Thoracic aorta (tissue), 2 donors: ENCODE measurements at places on chromosomes 12 and 14.

GRCh38 chr14:33019346-33019745, 80.7 kb downstream of the NPAS3 start:
- DNase-seq = no peak
- H3K4me3 ChIP-seq = no peak overlapping the region
- no peaks in the 10 kb centered on the region for H3K36me3 ChIP-seq
- H3K27me3 ChIP-seq = no peaks in the 10 kb centered on the region

- no peak for DNase-seq
- no peak overlapping the region for H3K27ac ChIP-seq
- H3K36me3 ChIP-seq = no peaks in the 10 kb centered on the region
- H3K4me1 ChIP-seq = no peaks in the 10 kb centered on the region
- H3K27me3 ChIP-seq = no peaks in the 10 kb centered on the region
These were observed 118.8 kb downstream of the TPH2 start for GRCh38 chr12:72057330-72057914.

DNA sequence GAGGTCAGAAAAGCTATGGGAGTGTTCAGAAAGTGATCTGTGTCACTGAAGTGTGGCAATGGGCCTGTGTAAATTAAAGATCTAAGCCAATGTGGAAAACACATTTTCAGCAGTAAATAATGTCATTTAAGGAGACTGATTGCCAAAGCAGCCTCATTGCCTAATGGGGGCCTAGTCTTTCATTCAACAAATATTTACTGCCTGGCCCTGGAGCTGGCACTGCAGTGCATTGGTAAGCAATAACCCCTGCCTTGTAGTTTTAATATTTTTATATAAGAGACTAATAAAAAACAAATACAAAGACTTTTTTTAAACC, 326.6 kb downstream of the BTG1 start:
- no peak overlapping the region for H3K27ac ChIP-seq
- no peaks in the 10 kb centered on the region for H3K4me1 ChIP-seq
- no peak overlapping the region for H3K4me3 ChIP-seq
- no peaks in the 10 kb centered on the region for H3K36me3 ChIP-seq
- DNase-seq = no peak

GRCh38 chr14:77914073-77914721, 114.3 kb downstream of the ADCK1 start:
- H3K36me3 ChIP-seq = no peaks in the 10 kb centered on the region
- no peak overlapping the region for H3K4me3 ChIP-seq
- H3K27me3 ChIP-seq = no peaks in the 10 kb centered on the region
- H3K27ac ChIP-seq = no peak overlapping the region

GRCh38 chr14:89963288-89963978, 7.7 kb downstream of the TDP1 start:
- H3K4me1 ChIP-seq = no peaks in the 10 kb centered on the region
- DNase-seq = no peak
- no peak overlapping the region for H3K27ac ChIP-seq
- no peaks in the 10 kb centered on the region for H3K27me3 ChIP-seq

GRCh38 chr12:64390275-64390851, at the start of gene C12orf56:
TSS of gene C12orf56 (minus strand) at chr12:64390758. CDS start at chr12:64390565, 193 bp downstream.
- DNase-seq = no peak
- no peaks in the 10 kb centered on the region for H3K36me3 ChIP-seq
- peaks cover 4% of the 10 kb centered on the region for H3K27me3 ChIP-seq
- H3K4me3 ChIP-seq = peak within 1 kb of the TSS; percentile 57
- no peak within 1 kb of the TSS for H3K27ac ChIP-seq

- no peaks in the 10 kb centered on the region for H3K36me3 ChIP-seq
- DNase-seq = no peak
- H3K4me3 ChIP-seq = no peak overlapping the region
- no peaks in the 10 kb centered on the region for H3K4me1 ChIP-seq
These were observed 265.6 kb upstream of the GARIN6 start for GRCh38 chr12:99381992-99382391.

- H3K36me3 ChIP-seq = no peaks in the 10 kb centered on the region
- no peaks in the 10 kb centered on the region for H3K4me1 ChIP-seq
- DNase-seq = no peak
- H3K27ac ChIP-seq = no peak overlapping the region
- no peak overlapping the region for H3K4me3 ChIP-seq
These were observed 536.4 kb downstream of the PRKD1 start for GRCh38 chr14:29391231-29391630.

DNA sequence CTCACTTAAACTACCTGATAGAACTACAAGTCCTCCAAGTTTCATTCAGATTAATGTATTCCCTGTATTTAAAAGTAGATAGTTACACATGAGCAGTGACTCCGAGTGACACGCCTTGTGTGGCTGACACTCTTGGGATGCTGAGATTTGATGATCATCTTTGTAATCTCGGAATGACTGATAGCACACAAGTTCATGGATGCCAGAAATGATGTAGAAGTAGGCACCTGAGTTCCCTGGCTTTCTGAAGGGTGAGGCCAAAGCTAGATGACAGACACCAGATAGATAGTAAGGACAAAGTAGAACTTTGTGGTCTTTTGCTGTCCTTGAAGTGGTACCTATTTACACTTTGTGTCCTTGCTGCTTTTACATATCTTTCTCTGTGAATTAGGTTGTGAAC, 491.2 kb downstream of the PCNX1 start:
- DNase-seq = no peak
- peaks cover 29% of the 10 kb centered on the region for H3K4me1 ChIP-seq
- peak overlapping the region; percentile 12 for H3K27ac ChIP-seq
- H3K36me3 ChIP-seq = no peaks in the 10 kb centered on the region
- no peaks in the 10 kb centered on the region for H3K27me3 ChIP-seq

GRCh38 chr12:103249607-103250006, 246.2 kb downstream of the C12orf42 start:
- DNase-seq = no peak
- no peak overlapping the region for H3K27ac ChIP-seq
- H3K4me1 ChIP-seq = no peaks in the 10 kb centered on the region
- no peaks in the 10 kb centered on the region for H3K36me3 ChIP-seq
- H3K4me3 ChIP-seq = no peak overlapping the region

GRCh38 chr14:29710015-29710414, 217.6 kb downstream of the PRKD1 start:
- no peaks in the 10 kb centered on the region for H3K27me3 ChIP-seq
- no peak overlapping the region for H3K27ac ChIP-seq
- peaks cover 3% of the 10 kb centered on the region for H3K36me3 ChIP-seq
- no peak overlapping the region for H3K4me3 ChIP-seq
- H3K4me1 ChIP-seq = no peaks in the 10 kb centered on the region

GRCh38 chr12:19277711-19278110, 148.2 kb downstream of the PLEKHA5 start:
- H3K27me3 ChIP-seq = no peaks in the 10 kb centered on the region
- DNase-seq = no peak
- H3K27ac ChIP-seq = no peak overlapping the region
- peaks cover 9% of the 10 kb centered on the region for H3K4me1 ChIP-seq
- H3K4me3 ChIP-seq = no peak overlapping the region

- H3K27ac ChIP-seq = no peak overlapping the region
- no peaks in the 10 kb centered on the region for H3K27me3 ChIP-seq
- DNase-seq = no peak
- no peaks in the 10 kb centered on the region for H3K36me3 ChIP-seq
- H3K4me3 ChIP-seq = peak overlapping the region; percentile 49
- no peaks in the 10 kb centered on the region for H3K4me1 ChIP-seq
These were observed 125.3 kb upstream of the ATF7IP start for GRCh38 chr12:14239935-14240872.

GRCh38 chr14:101034986-101035385, 131.5 kb upstream of the RTL1 start:
- H3K4me1 ChIP-seq = no peaks in the 10 kb centered on the region
- H3K4me3 ChIP-seq = no peak overlapping the region
- no peak overlapping the region for H3K27ac ChIP-seq
- H3K27me3 ChIP-seq = no peaks in the 10 kb centered on the region

GRCh38 chr12:40446385-40446784, 221.6 kb downstream of the LRRK2 start:
- H3K27ac ChIP-seq = no peak overlapping the region
- H3K4me3 ChIP-seq = no peak overlapping the region
- DNase-seq = no peak
- no peaks in the 10 kb centered on the region for H3K27me3 ChIP-seq
- no peaks in the 10 kb centered on the region for H3K4me1 ChIP-seq

DNA sequence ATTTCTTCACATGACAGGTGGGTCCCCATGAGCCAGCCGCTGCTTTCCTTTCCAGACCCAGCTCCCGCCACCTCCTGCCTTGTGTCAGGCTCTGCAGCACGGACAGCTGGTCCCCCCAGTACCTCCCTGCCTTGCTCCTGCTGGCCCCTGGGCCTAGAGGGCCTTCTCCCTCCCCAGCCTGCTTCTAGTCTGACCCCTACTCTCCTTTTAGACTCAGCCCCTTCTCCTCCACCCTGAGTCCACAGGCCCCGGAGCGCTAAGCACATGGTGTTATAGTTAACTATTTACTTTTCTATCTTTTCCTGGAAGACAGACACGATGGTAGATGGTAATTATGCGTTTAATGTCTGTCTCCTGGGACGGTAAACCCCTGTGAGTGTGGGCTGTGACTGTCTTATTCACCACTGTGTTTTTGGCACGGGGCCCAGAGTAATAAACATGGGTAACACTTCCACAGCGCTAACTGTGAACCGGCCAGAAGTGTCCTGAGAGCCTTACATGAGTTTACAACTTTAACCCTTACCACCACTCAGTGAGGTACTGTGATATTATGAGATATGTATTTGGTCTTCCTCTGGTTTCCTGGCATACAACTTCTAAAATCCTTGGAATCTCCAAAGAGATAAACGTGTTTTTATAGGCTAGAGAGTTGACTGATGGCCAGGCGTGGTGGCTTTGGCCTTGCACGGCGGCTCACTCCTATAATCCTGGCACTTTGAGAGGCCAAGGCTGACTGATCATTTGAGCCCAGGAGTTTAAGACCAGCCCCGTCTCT, 41.2 kb downstream of the DGLUCY start:
- no peak overlapping the region for H3K27ac ChIP-seq
- H3K27me3 ChIP-seq = no peaks in the 10 kb centered on the region
- no peak overlapping the region for H3K4me3 ChIP-seq
- peaks cover 4% of the 10 kb centered on the region for H3K36me3 ChIP-seq
- no peak for DNase-seq

DNA sequence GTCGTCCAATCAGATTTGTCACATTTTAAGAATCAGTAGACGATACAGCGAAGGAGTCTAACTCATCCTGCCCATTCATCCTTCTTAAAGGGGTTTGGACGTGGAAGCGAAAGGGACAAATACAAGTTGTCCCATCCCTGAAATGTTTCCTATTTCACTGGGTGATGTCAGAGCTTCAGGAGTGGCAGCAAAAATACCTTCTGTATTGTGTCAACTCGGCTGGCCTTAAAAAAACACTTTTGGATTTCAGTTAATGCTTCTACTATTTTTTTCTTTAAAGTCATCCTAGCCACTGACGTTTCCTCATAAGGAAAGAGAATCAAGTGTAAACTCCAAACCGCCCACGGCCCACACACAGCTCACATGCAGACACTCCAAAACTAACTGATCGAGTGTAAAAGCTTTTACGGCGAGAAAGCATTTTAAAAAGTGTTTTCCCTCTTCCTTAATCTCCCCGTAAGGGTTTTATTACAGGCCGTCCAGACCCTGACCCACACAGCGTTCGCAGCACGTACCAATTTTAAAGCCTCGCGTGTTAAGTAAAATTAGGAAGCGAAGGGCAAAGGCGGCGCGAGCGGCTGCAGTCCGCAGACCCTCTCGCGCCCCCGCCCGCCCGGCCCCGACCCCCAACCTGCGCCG, 593 bp downstream of the CFL2 start:
- no peaks in the 10 kb centered on the region for H3K27me3 ChIP-seq
- peak overlapping the region; percentile 98 for H3K27ac ChIP-seq
- DNase-seq = no peak
- peak overlapping the region; percentile 99 for H3K4me3 ChIP-seq

GRCh38 chr12:2820432-2820831, 8.0 kb downstream of the ITFG2 start:
- H3K4me1 ChIP-seq = no peaks in the 10 kb centered on the region
- H3K27ac ChIP-seq = no peak overlapping the region
- no peak for DNase-seq
- no peak overlapping the region for H3K4me3 ChIP-seq

DNA sequence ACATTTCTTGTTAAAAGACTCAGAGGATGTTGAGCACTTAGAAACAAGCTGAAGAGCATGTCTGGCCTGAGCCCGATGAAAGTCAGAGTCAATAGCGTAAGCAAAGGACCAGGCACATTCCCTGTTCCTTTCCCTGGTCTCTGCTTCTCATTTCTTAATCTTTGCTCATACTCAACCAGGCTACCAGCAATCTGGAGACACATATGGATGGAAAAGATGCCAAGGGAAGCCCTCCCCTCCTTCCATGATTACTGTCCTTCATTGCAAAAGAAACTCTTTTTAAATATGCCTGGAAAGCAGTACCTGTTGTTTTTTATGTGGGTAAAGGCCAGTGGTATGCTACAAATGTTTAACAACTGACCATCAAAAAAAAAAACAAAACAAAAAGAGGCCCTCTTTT, 44.2 kb upstream of the PLEKHG7 start:
- H3K27me3 ChIP-seq = no peaks in the 10 kb centered on the region
- DNase-seq = no peak
- H3K4me3 ChIP-seq = no peak overlapping the region
- H3K36me3 ChIP-seq = no peaks in the 10 kb centered on the region

GRCh38 chr14:63486738-63487137, 56.4 kb downstream of the PPP2R5E start:
- H3K4me3 ChIP-seq = no peak overlapping the region
- H3K27me3 ChIP-seq = no peaks in the 10 kb centered on the region
- DNase-seq = no peak
- no peak overlapping the region for H3K27ac ChIP-seq
- H3K36me3 ChIP-seq = no peaks in the 10 kb centered on the region

- H3K36me3 ChIP-seq = peaks cover 19% of the 10 kb centered on the region
- no peak overlapping the region for H3K27ac ChIP-seq
- no peak overlapping the region for H3K4me3 ChIP-seq
- H3K27me3 ChIP-seq = no peaks in the 10 kb centered on the region
- H3K4me1 ChIP-seq = no peaks in the 10 kb centered on the region
These were observed 20.7 kb upstream of the TEX22 start for GRCh38 chr14:105377555-105378182.

- H3K36me3 ChIP-seq = no peaks in the 10 kb centered on the region
- no peak for DNase-seq
- H3K4me1 ChIP-seq = peaks cover 23% of the 10 kb centered on the region
- H3K27ac ChIP-seq = no peak overlapping the region
These were observed 197.4 kb downstream of the DUSP6 start for GRCh38 chr12:89154743-89155499.

- no peak for DNase-seq
- H3K4me1 ChIP-seq = peaks cover 8% of the 10 kb centered on the region
- H3K36me3 ChIP-seq = peaks cover 20% of the 10 kb centered on the region
- H3K27ac ChIP-seq = no peak overlapping the region
These were observed 2.1 kb downstream of the LDHB start for GRCh38 chr12:21655591-21655990.
